ENCODE measurements at places on chromosomes 4 and X. TPM values are rescaled to one million over a fixed set of nuclear protein-coding genes. Genes with fewer than 3 reads are reported as not detected.

DNA sequence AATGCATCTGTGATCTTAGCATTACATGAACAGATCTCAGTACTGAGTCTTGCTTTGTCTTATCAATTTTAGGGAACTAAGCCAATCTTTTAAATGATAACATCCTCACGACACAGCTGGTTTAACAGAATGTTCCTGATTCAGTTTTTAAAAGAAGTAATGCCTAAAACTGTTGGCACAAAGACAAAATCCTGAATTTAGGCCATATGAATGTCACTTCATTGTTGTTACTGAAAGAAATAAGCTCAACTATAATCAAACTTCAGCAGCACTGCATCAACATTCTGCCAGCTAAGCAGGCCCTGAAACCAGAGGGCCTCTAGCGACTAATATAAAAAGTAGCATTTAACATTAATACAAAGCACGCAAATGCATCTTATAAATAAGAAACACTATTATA, 130.6 kb downstream of the FRYL start:
- no peaks in the 10 kb centered on the region for H3K27me3 ChIP-seq
- peaks cover 6% of the 10 kb centered on the region for H3K4me1 ChIP-seq
- no peaks in the 10 kb centered on the region for H3K36me3 ChIP-seq
- DNase-seq = no peak

GRCh38 chr4:81664079-81664478, 192.4 kb upstream of the RASGEF1B start:
- H3K36me3 ChIP-seq = no peaks in the 10 kb centered on the region
- DNase-seq = no peak
- H3K4me3 ChIP-seq = no peak overlapping the region
- no peaks in the 10 kb centered on the region for H3K27me3 ChIP-seq
- H3K27ac ChIP-seq = no peak overlapping the region

GRCh38 chrX:54248309-54248708, 65.3 kb upstream of the FAM120C start:
- no peaks in the 10 kb centered on the region for H3K27me3 ChIP-seq
- no peaks in the 10 kb centered on the region for H3K36me3 ChIP-seq

DNA sequence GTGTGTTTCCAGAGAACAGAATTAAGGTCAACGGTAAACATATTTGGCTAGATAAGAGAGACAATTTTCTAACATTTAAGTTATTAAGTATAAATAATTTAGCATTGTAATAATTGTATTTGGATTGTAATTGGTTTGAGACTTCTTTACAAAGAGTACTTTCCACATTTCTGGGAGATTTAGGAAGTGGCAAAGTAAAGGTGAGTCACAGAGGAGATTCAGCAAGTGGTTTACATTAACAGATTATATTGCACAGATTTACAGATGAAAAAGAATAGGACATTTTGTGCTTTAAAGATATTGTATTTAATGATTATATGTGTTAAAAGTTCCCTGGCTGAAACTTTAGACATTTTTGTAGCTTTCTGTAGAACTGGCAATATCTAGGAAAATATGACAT, 584.4 kb upstream of the AADAT start:
- H3K27ac ChIP-seq = no peak overlapping the region
- no peak overlapping the region for H3K4me3 ChIP-seq
- H3K4me1 ChIP-seq = no peaks in the 10 kb centered on the region
- no peak for DNase-seq
- H3K36me3 ChIP-seq = no peaks in the 10 kb centered on the region

GRCh38 chr4:16259241-16259888, 33.1 kb upstream of the TAPT1 start:
- no peak overlapping the region for H3K27ac ChIP-seq
- no peaks in the 10 kb centered on the region for H3K36me3 ChIP-seq
- H3K4me1 ChIP-seq = no peaks in the 10 kb centered on the region
- no peak for DNase-seq

DNA sequence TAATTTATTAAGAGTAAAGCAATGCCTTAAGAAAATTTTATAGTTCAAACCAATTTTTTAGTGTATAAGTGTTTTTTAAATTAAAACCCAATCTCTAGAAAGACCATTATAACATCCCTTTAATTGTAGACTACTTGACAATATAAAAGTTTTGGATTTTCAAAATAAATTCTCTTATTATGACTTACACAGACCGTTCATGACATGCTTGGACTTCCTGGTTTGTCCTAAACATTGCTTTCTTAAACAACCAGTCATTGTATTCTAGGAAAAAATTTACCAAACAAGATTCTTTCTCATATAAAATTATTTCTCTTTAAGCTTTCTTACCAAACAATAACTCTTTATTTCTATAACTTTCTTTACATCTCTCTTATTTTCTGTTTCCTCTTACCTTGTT, 49.0 kb upstream of the CXorf51A start:
- H3K27me3 ChIP-seq = no peaks in the 10 kb centered on the region
- no peaks in the 10 kb centered on the region for H3K4me1 ChIP-seq
- no peak for DNase-seq
- H3K4me3 ChIP-seq = no peak overlapping the region

DNA sequence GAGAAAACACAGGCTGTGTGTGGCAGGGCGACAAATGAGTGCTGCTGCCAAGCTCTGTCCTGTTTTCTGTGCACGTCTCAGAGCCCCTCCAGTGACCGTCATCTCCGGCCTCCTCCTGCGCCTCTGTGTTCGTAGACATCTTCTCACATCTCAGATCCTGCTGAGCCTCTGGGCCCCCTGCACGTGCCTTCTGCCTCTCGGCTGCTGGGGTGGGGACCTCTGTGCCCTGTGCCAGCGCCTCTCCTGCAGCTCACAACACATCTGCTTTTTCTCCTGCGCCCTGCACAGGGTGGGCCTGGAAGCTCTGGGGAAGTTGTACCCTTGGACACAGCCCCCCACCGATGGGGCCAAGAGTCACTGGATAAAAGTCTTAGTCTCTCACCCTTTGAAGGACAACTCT, 2.4 kb upstream of the CTAG2 start:
- no peak overlapping the region for H3K27ac ChIP-seq
- no peaks in the 10 kb centered on the region for H3K27me3 ChIP-seq
- H3K36me3 ChIP-seq = no peaks in the 10 kb centered on the region

DNA sequence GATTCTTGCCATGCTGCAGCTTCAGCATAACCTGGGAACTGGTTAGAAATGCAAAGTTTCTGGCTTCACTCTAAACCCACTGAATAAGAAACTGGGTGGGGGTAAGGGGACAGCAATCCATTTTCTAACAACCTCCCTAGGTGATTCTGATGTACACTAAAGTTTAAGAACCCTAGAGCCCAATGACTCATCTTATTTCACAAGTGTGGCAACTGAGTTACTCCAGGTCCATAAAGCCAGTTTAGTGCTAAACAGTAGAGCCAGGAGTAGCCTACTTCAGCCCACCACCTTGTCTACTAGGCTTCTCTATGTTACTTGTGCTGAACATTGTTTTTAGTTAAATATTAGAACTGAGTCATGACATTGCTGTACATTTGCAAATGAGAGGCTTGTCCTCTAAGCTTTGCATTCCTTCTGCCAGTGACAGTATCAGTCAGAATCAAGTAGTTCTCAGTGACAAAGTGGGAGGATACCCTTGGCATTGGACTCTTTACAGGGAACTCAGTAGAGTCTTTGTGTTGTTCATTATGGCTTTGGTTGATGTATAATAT, 518.0 kb downstream of the RPA4 start:
- H3K27me3 ChIP-seq = no peaks in the 10 kb centered on the region
- DNase-seq = no peak
- H3K27ac ChIP-seq = no peak overlapping the region

DNA sequence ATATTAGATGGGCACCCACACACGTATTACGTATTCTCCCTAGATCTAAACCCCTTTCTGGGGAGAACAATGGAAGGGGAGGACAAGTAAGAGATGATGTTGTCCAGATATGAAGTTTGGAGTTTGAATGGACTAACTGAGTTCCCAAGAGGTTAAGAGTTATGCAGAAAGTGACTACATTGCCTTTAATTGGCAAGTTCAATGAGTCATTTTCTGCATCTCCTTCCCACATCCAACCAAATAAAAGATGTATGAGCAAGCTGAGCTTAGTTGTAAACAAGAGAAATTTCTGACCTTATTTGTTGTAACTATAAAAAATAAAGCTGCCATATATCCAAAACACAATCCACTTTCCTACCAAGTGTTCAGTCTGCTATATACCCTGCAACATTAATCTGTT, 50.5 kb downstream of the TIGD2 start:
- H3K27me3 ChIP-seq = no peaks in the 10 kb centered on the region
- no peak overlapping the region for H3K4me3 ChIP-seq
- no peaks in the 10 kb centered on the region for H3K4me1 ChIP-seq
- DNase-seq = no peak
- H3K27ac ChIP-seq = no peak overlapping the region

DNA sequence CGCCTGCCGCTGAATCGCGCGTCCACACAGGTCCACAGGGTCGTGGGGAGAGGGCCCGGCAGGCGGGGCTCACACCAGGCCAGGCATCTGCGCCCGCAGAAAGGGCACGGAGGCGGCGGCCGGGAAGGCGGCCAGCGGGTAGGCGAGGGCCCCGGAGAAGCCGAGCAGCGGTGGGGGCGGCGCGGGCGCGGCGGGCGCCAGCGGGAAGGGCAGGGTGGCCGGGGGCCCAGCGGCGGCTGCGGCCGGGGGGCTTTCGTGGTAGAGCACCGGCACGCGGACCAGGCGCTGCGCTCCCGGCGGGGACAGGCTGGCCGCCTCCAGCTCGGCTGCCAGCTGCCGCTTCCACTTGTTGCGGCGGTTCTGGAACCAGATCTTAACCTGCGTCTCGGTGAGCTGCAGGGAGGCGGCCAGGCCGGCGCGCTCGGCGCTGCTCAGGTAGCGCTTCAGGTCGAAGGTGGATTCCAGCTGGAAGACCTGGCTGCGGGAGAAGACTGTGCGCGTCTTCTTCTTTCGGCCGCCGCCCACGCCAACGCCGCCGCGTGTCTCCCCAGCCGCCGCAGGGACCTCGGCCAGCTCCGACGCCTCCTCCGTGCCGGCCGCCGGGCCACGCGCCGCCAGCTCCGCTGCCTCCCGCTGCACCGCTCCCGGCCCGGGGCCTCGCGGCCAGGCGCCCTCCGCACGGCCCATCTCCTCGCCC, 3.9 kb downstream of the HMX1 start:
- no peak overlapping the region for H3K27ac ChIP-seq
- H3K4me1 ChIP-seq = no peaks in the 10 kb centered on the region
- peaks cover 80% of the 10 kb centered on the region for H3K27me3 ChIP-seq
- no peak overlapping the region for H3K4me3 ChIP-seq
- no peaks in the 10 kb centered on the region for H3K36me3 ChIP-seq

GRCh38 chrX:107485013-107485412, 35.6 kb downstream of the FRMPD3 start:
- no peak for DNase-seq
- no peaks in the 10 kb centered on the region for H3K27me3 ChIP-seq
- no peak overlapping the region for H3K4me3 ChIP-seq
- no peaks in the 10 kb centered on the region for H3K36me3 ChIP-seq
- no peaks in the 10 kb centered on the region for H3K4me1 ChIP-seq
- no peak overlapping the region for H3K27ac ChIP-seq

DNA sequence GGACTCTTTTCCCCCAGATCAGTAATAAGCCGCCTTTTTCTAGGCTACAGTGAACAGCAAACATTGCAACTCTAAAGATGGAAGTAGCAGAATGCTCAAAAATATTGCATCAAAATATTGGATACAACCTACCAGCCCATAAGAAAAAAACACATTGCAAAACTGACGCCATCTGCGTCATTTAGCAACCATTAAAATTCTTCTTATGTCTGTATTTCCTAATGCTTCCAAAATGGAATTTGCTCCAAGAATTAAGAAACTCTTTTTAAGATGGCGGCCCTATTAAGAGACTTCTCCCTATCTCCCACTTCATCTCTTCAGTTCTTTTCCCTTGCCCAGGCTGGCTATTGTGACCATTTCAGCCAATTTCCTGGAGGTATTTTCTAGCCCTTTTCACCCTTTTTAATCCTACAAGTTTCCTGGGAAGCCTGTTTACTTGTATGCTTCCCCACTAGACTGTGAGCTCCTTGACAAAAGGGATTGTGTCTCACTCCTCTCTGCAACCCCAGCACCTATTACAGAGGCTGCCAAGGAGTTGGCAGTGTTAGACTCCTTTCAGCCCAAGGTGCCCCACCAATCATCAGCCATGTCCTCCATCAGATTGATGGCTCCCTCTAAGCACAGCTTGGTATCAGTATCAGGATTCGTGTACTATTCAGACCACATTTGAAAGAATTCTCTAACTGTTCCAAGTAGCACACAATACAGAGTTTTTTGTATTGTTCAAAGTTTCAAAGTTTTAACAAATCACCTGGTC, 4.4 kb downstream of the GPC3 start:
- H3K4me1 ChIP-seq = no peaks in the 10 kb centered on the region
- no peak for DNase-seq
- no peaks in the 10 kb centered on the region for H3K36me3 ChIP-seq
- H3K27me3 ChIP-seq = no peaks in the 10 kb centered on the region
- H3K4me3 ChIP-seq = no peak overlapping the region

DNA sequence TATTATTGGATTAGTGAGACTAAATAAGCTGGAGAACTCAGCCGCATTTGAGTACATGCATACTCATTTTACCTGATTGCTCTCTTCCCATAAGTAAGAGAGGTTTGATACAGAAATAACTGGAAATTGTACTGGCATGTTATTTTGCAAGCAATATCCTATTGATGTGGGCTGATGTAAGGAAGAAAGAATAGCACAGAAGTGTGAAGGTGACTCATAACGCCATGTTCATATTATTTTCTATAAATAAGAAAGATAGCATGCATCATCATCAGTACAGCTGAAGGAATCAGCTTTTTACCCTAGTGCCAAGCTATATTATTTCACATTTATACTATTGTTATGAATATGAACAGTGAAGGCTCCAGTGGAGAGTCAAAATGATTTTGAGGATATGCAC, 138.3 kb upstream of the FAM47A start:
- DNase-seq = no peak
- no peak overlapping the region for H3K27ac ChIP-seq
- no peaks in the 10 kb centered on the region for H3K27me3 ChIP-seq

Gene MAGEB10
- not detected for total RNA-seq

Gene UNC5C
- total RNA-seq = not detected

Gene NSDHL
- total RNA-seq = 8.1 TPM

Gene SPANXD
- not detected for total RNA-seq

Gene CXCL11
- not detected for total RNA-seq

Gene CT55
- total RNA-seq = not detected

Gene SPACA5B
- total RNA-seq = not detected

Gene ZGRF1
- total RNA-seq = 10.8 TPM

Gene LEF1
- 555 TPM for total RNA-seq

Gene S100G
- total RNA-seq = not detected

Gene VCX2
- total RNA-seq = not detected

All from T-cell (primary cell).